ENCODE measurements at places on chromosomes 12 and 14. TPM values are rescaled to one million over a fixed set of nuclear protein-coding genes. Genes with fewer than 3 reads are reported as not detected.

Gene CLEC4A
- not detected for total RNA-seq

Gene FIGNL2
- total RNA-seq, result not detected

Gene A2ML1
- total RNA-seq, result not detected

Gene TSHR
- total RNA-seq, result not detected

Gene LRP10
- 69.3 TPM for total RNA-seq

Gene LRP1-AS
- total RNA-seq, result not detected

Gene GLIPR1L1
- not detected for total RNA-seq

- no peak for DNase-seq
These were observed 266.4 kb downstream of the RPS29 start for GRCh38 chr14:49319810-49320209.

DNA sequence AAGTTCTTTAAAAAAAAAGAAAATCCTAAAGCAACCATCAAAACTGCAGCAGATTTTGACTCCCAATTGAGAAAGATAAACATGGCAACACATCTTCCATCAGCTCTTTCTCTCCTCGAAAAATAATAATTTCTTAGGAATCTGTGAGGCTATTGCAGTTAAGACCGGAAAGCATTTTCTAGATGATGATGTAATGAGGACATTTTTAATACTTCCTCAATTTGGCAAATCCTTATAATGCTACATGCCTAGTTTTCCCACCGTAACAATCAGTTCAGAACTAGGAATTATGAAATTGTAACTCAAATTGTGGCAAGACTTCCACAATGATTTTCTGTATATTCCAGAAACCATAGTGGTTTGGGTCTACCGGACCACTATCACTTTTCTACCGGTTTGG lies 180.9 kb upstream of the PDE3A start:
- DNase-seq, result no peak

GRCh38 chr12:10701131-10701681 lies 21.9 kb downstream of the YBX3 start:
- no peak for DNase-seq

DNA sequence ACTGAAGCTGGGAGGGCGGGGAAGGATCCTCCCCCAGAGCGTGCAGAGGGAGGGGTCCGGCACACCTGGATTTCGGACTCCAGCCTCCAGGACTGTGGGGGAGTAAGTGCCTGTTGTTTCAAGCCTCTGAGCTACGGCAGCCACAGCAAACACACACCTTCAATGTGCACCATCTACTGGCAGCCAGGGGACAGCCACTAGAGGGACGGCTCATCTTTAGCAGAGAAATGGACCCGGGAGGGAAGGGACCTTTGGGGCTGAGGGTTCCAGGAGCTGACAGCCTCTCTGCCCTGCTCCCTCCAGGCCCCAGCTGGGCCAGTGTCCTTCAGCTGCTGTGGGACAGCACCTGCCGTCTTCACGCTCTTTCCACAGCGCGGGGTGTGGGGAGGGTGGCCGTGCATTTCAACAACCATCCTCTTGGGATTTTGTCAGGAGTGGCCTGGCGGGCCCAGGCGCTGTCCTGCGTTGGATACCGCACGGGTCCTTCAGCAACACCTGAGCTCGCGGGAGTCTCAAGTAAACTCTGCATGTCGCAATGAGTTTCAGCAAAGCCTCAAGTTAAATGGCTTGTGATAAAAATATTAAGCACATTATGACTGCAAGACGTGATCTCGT lies 209.2 kb upstream of the C14orf180 start:
- DNase-seq, result no peak

GRCh38 chr14:106003351-106003750 lies 477.0 kb downstream of the TMEM121 start:
- no peak for DNase-seq

DNA sequence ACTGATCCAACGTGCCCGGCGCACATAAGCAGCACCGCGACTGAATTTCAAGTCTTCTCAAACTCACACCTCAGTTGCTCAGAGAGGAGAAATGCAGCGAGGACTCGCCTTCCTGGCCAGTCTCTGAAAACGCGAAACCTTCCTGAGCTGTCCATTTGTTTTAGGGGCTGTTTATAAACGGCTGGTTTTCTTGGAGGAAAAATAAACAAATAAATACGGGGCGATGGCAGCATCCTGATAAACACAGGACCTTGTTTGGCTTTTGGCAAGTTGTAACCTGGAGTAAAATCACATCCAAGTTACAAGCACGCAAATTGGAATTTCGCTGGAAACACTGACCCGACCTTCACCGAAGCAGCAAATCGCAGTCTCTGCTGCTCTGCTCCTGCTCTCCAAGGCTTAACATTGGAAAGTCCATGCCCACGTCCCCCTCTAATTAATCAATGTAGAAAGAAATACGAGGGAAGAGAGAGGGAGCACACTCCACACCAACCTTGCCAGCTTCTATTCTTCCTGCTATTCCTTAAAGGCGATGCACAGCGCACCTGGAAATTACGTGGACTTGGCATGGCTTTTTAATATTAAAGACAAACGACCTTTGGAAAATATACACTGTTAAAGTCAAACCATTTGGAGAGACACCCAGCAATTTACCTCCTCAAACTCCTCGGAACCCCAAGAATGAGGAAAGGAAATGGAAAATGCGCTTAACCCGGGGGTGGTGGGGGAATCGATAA lies 248.8 kb downstream of the APAF1 start:
- DNase-seq, result no peak

- peak; percentile 17 for DNase-seq
These were observed 62.3 kb downstream of the BEGAIN start for GRCh38 chr14:100524933-100525243.

DNA sequence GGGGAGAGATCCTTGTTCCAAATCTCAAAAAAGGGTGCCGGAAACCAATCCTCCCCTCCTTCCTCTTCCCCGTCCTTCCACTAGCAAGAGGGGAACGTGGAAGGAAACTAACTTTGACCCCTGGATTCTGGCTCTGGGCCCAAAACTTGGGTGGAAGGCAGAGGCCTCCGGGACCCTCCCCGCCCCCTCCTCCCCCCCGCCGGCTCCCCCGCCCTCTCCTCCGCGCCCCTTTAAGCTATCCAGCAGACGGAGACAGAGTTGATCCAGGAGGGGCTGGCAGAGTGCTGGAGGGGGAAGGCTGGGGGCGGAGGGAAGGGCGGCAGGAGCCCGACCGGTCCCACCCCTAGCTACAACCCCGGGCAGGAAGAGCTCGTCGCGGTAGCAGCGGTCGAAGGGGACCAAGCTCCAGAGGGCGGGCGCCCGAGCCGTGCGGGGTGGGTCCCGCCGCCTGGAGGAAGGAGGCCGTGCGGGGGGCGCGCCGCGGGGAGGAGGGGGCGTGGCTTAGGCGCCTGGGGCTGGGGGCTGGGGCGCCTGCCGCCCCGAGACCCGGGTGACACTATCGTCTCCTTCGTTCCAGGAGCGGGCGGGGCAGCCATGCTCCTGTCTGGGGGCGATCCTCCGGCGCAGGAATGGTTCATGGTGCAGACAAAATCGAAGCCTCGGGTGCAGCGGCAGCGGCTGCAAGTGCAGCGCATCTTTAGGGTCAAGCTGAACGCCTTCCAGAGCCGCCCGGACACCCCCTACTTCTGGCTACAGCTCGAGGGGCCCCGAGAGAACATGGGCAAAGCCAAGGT lies at the start of gene NYNRIN:
TSS of gene NYNRIN (plus strand) at position 351 of the 794 bp plus-strand sequence. CDS start at position 595, 244 bp downstream.
- peak; percentile 18 for DNase-seq

DNA sequence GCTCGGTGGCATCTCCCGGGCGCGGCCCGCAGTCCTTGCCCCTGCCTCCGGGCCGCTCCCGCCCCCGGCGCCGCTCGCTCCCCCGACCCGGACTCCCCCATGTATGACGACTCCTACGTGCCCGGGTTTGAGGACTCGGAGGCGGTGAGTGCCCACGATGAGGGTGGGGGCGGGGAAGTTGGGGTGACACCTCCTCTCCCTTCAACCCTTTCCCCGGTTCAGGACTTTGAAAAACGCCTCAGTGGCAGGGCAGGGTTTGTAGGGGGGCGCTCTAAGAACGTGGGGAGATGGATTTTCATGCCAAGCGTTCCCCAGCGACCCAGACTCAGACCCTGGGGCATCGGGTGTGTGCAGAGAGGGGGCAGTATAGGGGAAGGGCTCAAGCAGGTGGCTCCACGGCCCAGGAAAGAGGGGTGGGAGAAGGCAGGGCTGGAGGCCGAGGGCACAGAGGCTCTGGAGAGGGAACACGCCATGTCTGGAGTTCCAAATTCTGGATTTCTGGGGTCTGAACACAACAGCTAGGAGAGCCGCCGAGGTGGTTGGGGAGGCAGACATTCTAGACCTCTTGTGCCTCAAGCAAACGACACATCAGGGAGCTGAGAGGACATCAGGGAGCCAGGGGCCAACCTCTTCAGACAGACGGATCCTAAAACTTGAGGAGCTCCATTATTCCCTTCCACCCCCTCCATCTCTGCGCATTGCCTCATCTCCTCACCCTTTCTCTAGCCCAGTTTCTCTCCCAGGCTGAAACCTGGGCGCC lies 715 bp downstream of the CACNB3 start:
- peak; percentile 76 for DNase-seq

DNA sequence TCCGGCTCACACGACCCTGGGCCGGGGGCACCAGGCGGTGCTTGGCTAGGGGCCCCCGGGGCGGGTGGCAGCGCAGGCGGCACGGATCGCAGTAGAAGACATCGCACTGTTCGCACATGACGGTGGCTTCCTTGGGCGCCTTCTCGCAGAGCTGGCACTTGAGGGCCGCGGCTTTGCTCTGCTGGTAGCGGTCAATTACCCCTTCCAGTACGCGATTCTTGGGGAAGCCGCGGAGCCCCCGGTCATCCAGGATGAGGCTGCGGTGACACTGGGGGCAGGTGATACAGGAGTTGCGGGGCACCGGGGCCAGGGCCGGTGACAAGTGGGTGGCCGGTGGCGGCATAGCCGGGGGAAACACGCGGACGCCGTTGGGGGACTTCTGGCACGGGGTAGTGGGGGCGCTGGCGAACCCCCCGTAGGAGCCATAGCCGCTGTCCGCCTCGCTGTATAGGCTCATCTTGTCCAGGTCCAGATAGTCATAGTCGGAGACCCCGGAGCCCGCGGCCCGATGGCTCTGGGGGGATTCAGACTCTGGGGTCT lies 553 bp downstream of the TRIM9 start:
- DNase-seq, result peak; percentile 48

GRCh38 chr12:110249716-110250225 lies 31.3 kb upstream of the ATP2A2 start:
- DNase-seq, result peak; percentile 77

DNA sequence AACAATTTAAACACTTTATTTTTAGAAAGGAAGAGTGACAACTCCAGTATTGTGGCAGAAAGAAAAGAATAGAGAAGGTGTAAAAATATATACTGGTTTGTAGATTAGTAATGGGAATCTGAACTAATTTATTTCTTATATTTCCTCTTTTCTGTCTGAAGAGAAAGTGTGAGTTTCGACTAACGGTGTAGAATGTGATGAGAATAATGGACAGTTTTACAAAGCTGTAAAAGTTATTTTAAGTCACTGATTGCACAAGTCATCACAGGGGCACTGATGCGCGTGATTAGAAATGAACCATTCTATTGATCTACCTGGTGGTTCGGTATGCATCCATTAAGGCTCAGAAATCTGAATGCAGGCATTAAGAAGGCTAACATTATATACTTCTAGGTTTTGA lies 158.5 kb upstream of the ATXN7L3B start:
- DNase-seq, result no peak

DNA sequence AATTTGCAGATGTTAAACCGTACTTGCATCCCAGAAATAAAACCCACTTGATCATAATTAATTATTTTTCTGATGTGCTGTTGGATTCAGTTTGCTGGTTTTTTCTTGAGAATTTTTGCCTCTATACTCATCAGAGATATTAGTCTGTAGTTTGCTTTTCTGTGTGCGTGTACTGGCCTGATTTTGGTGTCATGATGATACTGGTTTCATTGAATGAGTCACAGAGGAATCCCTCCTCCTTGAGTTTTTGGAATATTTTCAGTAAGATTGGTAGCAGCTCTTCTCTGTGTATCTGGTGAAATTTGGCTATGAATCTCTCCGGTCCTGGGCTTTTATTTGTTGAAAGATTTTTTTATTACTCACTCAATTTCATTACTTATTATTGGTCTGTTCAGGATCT lies 100.4 kb upstream of the PMCH start:
- no peak for DNase-seq

DNA sequence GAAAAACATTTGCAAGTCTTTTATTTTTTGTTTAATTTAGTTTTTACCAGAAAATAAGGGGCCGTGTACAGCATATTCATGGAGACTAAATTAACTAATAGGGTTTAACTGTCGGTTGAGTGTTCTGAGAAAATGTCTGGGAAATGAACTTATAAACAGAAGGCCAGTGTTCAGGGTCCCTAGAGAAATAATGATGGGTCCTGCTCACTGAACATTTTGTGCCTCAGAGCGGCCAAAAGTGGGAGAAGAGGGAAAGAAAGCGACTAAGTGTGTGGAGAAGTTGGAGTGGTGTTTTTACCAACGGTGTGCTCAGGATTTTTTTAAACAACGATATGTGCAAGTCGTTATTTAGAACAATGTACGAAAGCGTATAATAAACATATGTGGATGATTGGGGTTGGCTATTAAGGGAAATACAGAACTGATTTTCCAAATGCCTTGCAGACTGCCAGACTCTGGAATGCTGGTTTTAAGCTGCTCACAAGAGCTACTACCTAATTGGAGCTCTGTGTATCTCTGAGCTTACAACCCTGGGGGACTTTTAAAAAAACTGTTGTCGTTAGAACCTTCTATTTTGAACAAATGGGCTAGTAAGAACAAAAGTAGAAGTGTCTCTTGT lies 166.7 kb downstream of the SLC38A4 start:
- DNase-seq, result no peak

- DNase-seq, result no peak
These were observed 209.5 kb upstream of the DIO3 start for GRCh38 chr14:101351769-101352168.

DNA sequence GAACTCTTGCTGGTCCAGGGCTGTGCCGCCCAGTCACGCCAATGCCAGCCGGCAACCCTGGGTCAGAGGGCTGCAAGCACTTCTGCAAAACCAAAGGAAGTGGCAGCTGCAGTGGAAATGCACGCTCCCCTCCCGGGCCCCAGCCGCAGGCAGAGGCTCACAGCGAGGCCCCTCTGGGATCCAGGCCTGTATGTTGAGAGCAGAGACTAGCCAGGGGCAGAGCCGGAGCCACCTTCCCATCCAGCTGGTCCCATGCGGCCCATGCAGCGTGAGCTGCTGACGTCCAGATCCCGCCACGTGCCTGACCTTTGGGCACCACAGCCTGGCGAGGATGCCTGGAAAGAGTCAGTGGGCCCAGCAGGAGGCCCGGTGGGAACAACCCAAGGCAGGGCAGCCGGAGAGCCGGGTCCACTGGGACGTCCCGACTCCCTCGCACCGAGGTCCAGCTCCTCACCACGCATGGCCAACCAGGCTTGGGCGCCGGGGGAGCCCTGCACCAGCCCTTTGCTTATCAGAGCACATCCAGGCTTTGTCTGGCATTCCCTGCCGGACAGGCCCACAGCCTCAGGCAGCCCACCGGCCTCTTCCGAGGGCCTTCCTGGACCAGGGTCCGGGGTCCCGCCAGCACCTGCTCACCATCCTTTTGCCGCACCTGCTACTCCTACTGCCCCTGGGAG lies 4.3 kb downstream of the GPR132 start:
- peak; percentile 85 for DNase-seq

- DNase-seq, result no peak
These were observed 600 bp downstream of the SYT10 start for GRCh38 chr12:33438851-33439586.

GRCh38 chr12:62763312-62763711 lies 171.6 kb downstream of the PPM1H start:
- DNase-seq, result no peak
